ENCODE measurements at places on chromosomes 1 and 21.

GRCh38 chr1:95876276-95876675 lies 642.3 kb downstream of the RWDD3 start:
- DNase-seq = no peak

- no peak for DNase-seq
These were observed 46.7 kb downstream of the H3-3A start for GRCh38 chr1:226108935-226109828.

DNA sequence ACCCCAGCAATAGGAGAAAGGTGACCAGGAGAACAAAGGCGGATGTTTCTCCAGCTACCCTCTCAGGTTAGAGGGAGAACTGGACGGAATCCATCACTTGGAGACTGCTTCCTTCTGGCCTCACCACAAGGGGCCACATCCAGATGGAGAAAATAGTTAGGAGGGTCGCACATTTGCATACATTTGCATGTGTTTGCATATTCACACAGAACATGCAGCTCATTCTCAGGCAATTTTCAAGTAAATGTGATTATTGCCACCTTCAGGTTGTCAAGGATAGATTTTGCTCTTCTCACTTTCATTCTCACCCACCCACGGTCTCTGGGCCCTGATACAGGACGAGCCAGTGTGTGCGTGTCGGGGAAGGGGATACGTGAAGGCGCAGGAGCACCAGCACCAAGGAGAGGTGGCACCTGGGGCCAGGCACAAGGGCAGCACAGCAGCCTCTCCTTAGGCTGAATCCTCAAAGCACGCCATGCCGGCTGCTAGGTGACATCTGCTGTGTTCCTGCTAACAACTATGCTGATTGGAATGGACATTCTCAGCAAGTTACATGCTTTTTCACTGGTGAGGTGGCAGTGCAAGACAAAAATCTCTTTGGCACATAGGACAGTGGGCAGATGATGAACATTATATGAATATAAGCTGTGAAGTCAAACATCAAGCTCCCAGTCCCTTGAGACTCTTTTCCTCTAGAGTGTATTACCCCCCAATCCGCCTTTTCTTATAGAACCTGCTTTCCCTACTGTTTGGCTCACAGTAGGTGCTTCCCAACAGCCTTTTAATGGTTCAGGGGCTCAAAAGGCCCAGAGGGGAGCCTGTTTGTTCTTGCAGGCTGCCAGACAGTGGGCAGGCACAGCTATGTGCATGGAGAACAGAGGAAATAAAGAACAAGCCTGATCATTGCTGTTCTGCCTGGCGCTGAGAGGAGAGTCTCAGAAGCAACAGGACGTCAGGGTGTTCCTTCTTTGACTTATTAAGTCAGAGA lies 14.3 kb downstream of the ACKR1 start:
- no peak for DNase-seq

- no peak for DNase-seq
These were observed 252.0 kb downstream of the KCTD3 start for GRCh38 chr1:215819114-215819513.

GRCh38 chr1:202090994-202091393 lies 31.7 kb upstream of the GPR37L1 start:
- no peak for DNase-seq

DNA sequence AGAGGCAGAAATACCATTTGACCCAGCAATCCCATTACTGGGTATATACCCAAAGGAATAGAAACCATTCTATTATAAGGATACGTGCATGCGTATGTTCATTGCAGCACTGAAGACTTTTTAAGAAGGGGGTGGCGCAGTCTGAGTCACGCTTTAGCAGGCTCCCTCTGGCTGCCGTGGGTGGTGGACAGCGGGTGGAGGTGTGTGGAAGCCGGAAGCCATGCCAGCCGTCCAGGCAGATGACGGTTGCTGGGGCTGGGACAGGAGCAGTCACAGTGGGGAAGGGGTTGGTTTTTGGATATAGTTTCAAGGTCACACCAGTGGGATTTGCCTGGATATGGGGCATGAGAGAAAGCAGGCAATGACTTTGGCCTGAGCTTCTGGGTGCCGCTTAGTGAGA lies 270.5 kb downstream of the GRIK3 start:
- DNase-seq = no peak

- DNase-seq = no peak
These were observed 263.2 kb upstream of the ZP4 start for GRCh38 chr1:238153939-238154338.

GRCh38 chr1:179021873-179022272 lies 3.8 kb upstream of the FAM20B start:
- DNase-seq = no peak

DNA sequence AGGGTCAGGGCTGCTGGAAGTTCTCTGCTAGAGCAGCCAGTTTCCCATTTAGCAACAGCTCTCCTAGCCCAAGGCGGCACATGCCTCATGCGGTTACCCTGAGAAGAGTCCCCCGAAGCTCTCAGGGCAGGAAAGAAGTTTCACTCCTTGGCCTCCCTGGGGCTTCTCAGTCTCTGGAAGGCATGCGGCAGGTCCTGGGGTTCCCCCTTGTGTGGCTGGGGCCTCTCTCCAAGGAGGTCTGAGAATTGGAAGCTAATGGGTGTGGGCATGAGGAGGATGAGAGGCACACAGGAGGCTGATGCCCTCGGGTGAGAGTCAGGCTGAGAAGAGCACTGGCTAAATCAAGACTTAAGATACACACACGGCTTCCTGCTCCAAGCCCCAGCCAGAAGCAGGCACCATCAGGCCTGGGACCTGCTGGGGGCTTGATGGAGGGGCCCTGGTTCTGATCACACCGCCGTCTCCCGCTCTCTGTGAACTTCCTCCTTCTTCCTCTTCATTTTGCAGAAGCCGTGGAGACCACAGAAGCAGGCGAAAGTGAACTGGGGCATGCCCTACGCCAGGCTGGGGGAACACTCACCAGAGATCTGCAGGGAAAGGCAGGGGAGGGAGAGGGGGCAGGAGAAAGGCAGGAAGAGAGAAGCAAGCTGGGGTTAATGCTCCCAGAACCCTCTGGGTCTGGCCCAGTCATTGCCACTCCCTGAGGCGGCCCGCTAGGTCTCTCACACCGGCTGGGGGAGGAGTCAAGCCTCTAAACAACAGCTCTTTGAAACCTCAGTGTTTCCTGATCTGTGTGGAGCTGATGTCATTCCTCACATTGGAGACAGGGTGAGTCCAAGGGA lies 15.1 kb downstream of the BLACAT1 start:
- DNase-seq = no peak

- no peak for DNase-seq
These were observed 76.4 kb upstream of the MAN1A2 start for GRCh38 chr1:117290890-117291289.

GRCh38 chr1:238789916-238790667 lies 596.3 kb upstream of the CHRM3 start:
- no peak for DNase-seq

DNA sequence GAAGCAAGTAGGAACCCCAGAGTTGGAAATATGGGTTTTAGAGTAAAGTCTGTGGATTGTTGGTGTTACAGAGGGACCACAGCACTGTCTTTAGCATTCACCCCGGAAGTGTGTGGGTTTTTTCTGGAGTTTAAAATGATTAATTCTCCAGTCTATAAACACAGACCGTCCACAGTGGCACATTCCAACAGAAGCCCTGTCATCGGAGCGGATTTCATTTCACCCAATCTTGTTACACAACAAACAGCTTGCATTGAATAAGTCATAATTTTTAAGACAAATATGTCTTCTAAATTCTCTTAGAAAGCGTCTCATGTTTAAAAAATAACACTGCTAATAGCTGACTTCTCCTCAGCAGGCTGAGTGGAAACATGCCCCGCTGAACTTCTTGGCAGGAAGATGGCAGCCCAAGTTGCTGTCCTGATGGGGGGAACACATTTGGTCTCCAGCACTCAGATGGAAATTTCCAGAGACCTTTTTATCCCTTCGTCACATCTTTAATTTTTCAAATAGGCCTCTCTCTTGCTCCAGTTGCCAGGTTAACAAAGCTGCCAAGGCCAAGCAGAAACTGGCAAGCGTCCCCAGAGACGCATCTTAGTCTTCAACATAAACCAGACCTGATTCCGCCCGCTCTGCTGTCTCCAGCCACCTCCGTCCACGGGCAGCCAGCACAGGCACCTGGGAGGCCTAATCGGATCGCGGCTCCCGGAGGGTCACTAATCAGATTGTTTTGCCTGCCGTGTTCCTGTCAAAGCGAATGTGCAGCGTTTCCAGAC lies 28.8 kb upstream of the SLC19A1 start:
- DNase-seq = no peak

DNA sequence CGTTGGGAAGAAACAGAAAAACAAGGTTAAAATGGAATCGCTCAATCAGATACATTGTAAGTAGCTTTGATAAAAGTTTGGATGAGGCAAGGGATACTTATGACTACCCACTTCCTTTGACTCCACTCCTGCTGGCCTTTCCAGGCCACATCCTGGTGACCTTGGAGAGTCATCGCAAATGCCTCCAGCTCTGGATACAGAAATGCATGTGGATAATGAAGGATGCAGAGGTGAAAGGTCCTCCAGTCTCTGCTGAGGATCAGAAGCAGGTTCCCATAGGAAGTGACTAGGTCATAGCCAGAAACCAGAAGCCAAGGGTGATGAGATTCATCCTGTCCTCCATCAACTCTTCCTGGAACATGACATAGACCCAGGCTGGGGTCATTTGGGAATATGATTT lies 6.2 kb upstream of the CAMK1G start:
- no peak for DNase-seq

GRCh38 chr1:16164213-16165072 lies 8.6 kb upstream of the EPHA2 start:
- no peak for DNase-seq

- DNase-seq = no peak
These were observed 1.8 kb downstream of the WDR77 start for GRCh38 chr1:111446967-111447892.

- DNase-seq = no peak
These were observed 100.5 kb downstream of the UBR4 start for GRCh38 chr1:19109545-19109944.

DNA sequence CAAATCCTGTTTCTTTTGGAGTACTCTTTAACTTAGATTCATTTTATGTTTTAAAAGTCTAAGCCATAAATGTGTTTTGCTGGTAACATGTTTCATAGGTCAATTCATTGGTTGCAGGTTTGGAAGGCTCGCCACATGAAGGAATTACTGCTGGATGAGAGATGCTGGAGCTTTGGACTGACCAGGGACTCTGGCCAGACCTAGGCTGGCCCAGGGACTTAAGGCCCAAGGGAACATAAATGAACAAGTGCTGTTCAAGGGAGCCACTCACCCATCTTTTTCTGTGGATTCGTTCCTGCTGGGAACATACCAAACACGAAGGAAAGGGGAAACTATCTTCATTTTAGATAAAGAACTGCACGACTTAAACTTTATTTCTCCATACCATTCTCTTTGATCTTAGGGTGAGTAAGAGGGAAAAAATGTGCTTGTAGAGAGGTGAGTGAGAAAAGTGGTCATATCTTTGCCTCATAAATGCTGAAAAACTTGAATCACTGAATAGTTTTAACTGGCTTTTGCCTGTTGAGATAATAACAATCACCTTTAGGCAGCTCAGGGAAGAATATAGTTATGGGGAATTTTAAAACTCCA lies 15.3 kb upstream of the SHCBP1L start:
- no peak for DNase-seq

GRCh38 chr1:194512957-194513356 lies 1326.5 kb upstream of the B3GALT2 start:
- no peak for DNase-seq

GRCh38 chr21:42164064-42164789 lies 54.7 kb upstream of the ABCG1 start:
- DNase-seq = no peak

GRCh38 chr1:10969267-10969970 lies 43.0 kb upstream of the TARDBP start:
- DNase-seq = no peak

DNA sequence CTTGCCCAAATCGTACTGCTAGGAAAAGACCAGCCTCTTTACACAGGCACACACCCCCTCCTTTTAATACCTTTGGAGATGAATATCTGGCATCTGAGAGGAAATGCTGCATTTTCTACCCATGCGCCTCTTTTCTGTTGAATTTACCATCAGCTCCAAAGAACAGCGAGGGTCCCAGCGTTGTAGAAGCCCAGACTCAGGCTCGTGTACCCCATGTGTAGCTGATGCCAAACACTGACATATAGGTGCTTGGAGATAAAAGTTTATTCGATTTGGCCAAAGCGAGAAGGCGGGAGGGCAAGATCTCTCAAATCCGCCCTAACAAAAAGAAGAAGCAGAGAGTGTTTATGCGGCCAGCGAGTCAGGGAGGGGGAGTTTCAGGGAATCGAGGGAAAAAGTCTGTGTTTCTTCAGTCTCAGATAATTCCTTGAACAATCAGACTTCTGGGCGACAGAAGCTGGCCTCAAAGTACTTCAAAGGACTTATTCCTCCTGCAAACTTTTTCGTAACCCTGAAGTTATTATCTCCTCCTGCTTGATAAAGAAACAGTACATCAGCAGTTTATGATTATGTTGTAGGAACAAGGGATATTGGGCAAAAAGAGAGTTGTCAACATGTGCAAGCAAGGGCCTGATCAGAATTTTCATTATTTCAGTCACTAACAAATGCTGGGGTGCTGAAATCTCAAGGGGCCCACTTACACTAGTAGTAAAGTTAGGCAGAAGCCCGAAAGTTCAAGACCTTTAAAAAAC lies 642 bp upstream of the CREG1 start:
- DNase-seq = no peak

GRCh38 chr1:19639999-19640362 lies 4.1 kb upstream of the NBL1 start:
- DNase-seq = no peak

DNA sequence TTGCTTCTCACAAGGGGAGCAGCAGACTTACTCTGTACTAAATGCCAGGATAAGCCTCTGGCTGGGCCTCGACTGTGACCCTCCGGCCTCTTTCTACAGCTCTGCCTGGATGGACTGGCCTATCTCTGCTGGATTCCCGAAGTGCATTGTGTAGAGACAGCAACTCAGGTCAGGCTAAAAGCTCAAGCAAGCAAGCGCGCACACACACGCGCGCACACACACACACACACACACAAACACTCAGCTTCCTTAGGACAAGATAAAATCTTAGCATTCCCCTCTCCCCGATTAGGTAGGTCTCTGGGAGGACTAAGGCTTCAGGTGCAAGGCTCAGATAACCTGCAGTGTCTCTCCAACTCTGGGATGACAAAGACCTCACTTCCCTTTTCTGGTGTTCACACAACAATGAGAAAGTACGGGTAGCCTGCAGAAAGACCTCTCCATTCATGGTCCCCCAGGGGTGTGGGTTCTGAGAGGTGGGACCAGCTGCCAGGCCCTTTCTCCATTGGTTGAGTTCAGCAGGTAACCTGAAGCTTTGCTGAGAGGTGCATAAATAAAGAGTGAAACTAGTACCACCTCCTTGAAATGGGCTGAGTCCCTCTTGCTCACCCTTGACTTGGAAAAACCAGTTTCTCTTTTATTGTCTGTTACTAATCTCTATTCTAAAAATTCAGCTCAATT lies 155.1 kb upstream of the CAMK1G start:
- no peak for DNase-seq

- no peak for DNase-seq
These were observed 19.1 kb upstream of the IKBKE start for GRCh38 chr1:206451134-206451686.

GRCh38 chr1:105483436-105483835 lies 1573.0 kb upstream of the PRMT6 start:
- DNase-seq = no peak
